ENCODE measurements at places on chromosomes 5 and 9.
A peak's percentile ranks its signal among the peaks of the same experiment; 100 is the strongest.

DNA sequence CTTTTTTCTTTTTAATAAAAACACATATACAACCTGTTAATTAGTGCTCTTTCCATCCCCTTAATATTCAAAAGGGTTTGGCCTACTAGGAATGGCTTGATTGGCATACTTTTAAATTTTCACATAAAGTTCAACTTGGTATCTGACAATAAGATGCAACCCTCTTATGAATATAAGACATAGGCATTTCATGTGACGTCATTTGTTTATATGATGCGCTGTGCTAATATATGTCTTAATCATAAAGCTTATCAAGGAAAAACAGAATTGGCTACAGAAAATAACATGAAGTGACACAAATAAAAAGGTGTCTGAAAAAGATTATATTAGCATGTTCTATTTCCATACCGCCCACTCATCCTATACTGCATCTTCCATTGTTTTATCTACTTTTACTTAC is 1642.4 kb downstream of the EFNA5 start:
- no peak for DNase-seq
- no peaks in the 10 kb centered on the region for H3K4me1 ChIP-seq
- H3K36me3 ChIP-seq: no peaks in the 10 kb centered on the region
- no peak overlapping the region for H3K27ac ChIP-seq
- H3K4me3 ChIP-seq: no peak overlapping the region

DNA sequence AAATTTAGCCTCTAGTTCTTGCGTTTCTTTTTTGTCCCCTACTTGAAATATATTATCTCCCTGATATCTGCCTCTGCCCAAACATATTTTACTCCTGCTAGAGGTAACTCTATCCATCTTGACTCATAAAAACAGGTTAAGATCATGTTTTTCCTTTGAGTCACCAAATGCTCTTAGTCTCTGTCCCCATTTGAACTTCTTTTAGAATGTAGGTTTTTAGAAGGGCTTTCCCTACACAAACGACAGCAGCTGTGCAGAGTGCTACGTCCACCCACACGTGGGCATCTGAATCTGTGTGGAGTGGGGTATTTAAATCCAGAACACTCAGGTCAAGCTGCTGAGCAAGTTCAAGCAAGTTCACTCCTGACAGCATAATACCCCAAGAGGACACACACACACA is 2.2 kb downstream of the HSD17B3 start:
- no peak overlapping the region for H3K27ac ChIP-seq
- H3K4me3 ChIP-seq: no peak overlapping the region

GRCh38 chr5:134088291-134088690 is 26.2 kb upstream of the TCF7 start:
- H3K27me3 ChIP-seq: no peaks in the 10 kb centered on the region
- H3K36me3 ChIP-seq: no peaks in the 10 kb centered on the region
- no peaks in the 10 kb centered on the region for H3K4me1 ChIP-seq
- no peak for DNase-seq

GRCh38 chr5:123508441-123508840 is 3.5 kb upstream of the CSNK1G3 start:
- H3K27ac ChIP-seq: no peak overlapping the region
- no peak for DNase-seq
- H3K4me3 ChIP-seq: no peak overlapping the region
- H3K27me3 ChIP-seq: no peaks in the 10 kb centered on the region

DNA sequence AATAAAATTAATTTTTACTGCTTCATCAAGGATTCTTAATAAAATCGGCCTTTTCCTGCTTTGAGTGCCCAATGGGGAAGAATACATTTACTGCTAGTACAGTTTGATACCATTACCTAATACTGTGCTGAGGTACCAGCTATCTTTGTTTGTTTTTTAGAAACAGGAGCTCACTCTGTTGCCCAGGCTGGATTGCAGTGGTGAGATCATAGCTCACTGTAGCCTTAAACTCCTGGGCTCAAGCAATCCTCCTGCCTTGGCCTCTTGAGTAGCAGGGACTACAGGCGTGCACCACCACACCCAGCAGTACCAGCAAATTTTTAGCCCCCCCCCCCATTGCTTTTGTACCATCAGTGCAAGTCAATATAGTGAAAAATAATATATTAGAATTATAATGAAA is 13.6 kb upstream of the ANKHD1 start:
- H3K4me1 ChIP-seq: no peaks in the 10 kb centered on the region
- DNase-seq: no peak
- H3K27ac ChIP-seq: no peak overlapping the region

GRCh38 chr5:61603211-61603908 is 271.3 kb downstream of the ZSWIM6 start:
- peak; percentile 60 for DNase-seq
- no peak overlapping the region for H3K27ac ChIP-seq
- no peaks in the 10 kb centered on the region for H3K36me3 ChIP-seq
- H3K4me1 ChIP-seq: peaks cover 31% of the 10 kb centered on the region
- H3K4me3 ChIP-seq: no peak overlapping the region

Data from body of pancreas (tissue), 4 donors.